Neural progenitor cell (in vitro differentiated cells): ENCODE measurements at places on chromosomes 1 and 21.
A peak's percentile ranks its signal among the peaks of the same experiment; 100 is the strongest.

GRCh38 chr1:48203287-48203900 lies 19.1 kb upstream of the SLC5A9 start:
- DNase-seq, result peak; percentile 47

DNA sequence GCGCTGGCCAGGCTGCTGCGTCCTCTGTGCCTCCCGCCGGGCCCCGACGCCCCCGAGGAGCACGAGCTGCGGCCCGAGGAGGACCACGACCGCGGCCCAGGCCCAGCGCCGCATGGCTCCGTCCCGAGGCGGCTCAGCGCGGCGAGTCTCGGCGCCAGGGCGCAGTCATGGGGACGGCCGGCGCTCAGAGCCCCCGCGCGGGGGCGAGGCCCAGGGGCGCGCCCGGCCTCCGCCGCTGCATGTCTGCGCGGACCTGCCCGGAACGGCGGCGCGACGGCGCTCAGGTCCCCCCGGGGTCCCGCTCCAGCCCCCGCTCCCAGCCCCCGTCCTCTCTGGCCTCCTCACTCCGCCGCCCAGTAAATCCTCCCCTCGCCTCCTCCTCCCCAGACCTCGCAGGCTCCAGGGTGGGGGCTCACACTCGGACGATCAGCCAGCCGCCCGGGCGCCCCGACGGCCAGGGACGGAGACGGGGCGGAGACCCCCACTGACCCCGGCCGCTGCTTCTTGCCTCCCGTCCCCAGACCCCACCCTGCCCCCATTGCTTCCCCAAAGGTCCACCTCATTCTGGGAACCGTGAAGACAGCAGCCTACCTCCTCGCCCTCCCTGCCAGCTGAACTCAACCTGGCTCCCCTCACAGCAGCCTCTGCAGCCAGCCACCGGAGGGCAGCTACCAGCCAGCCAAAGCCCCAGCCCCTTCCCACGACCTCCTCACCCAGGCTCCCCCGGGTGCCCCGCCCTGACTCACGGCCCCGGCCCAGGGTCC lies at the start of gene C1QTNF12:
C1QTNF12 (minus strand) TSS at position 146 of the 764 bp plus-strand sequence; CDS start at position 114, 32 bp downstream.
- peak; percentile 64 for DNase-seq

DNA sequence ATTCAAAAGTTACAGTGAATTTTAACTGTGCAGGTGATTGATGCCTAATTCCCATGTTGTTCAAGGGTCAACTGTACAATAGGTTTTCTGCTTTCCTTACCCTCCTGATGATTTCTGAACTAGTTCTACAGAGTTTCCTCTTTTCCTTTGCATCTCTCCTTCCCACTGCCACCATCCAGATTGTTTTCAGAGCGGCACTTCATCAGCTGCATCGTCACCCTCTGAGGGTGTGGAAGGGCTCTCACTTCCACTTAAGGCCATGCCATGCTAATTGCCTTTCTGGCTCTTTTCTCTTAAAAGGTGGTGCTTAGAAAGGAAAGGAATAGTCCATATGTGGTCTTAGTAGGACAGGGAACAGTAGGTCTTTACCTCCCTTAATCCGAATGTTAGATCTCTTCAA lies 39.1 kb downstream of the DISC1 start:
- no peak for DNase-seq

- no peak for DNase-seq
Observed at GRCh38 chr1:168312718-168313604, 32.3 kb downstream of the TBX19 start.

DNA sequence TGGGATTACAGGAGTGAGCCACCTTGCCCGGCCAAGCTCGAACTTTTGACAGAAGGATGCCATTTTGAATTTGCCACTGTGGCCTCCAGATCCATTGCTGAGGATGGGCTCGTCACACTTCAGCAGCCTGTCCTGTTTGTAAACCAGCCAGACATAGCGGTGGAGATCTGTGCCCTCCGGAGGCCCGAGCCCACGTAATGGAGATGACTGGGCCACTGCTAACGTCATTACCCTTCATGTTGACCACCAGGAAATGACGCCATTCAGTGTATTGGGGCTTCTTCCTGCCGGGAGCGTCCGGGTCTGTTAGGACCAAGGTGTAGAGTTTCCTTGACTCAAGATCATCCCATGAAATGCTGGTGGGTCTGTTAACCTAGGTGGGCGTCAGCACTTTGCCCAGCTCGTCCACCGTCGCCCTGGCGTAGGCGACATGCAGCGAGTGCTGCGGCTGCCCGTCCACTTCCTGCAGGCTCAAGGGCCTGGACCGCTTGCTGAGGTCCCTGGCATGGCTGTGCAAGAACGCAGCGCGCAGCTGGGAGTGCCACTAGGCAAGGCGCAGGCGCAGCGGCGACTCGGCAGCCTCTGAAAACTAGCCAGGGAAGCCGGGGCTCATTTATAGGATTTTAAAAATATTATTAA lies 40.8 kb downstream of the PTPRC start:
- no peak for DNase-seq

- DNase-seq, result no peak
Observed at GRCh38 chr1:94602316-94602715, 60.8 kb upstream of the F3 start.

- peak; percentile 86 for DNase-seq
Observed at GRCh38 chr1:45205011-45205909, 1.1 kb downstream of the ZSWIM5 start.

GRCh38 chr1:37726751-37727585 lies 34.7 kb downstream of the CDCA8 start:
- DNase-seq, result peak; percentile 68

DNA sequence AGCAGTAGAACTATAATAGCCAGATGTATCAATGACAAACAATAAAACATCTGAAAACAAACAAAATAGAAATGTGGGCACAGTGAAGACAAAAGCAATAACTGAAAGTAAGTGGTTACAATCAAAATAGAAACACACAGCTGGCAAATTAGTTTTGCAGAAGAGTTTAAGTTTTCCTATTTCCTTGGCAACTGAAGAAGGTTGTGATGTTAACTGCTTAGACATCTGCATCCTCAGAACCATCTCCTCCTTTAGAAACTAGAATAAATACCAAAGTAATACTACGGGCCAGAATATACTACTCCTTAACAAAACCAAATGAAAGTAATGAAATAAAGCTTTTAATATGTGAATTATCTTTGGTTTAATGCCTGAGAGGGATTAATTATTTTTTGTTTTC lies 605.5 kb downstream of the LTN1 start:
- DNase-seq, result no peak

GRCh38 chr1:22139066-22139594 lies 3.8 kb downstream of the WNT4 start:
- DNase-seq, result no peak

GRCh38 chr1:60731321-60731720 lies 351.0 kb upstream of the NFIA start:
- DNase-seq, result no peak

DNA sequence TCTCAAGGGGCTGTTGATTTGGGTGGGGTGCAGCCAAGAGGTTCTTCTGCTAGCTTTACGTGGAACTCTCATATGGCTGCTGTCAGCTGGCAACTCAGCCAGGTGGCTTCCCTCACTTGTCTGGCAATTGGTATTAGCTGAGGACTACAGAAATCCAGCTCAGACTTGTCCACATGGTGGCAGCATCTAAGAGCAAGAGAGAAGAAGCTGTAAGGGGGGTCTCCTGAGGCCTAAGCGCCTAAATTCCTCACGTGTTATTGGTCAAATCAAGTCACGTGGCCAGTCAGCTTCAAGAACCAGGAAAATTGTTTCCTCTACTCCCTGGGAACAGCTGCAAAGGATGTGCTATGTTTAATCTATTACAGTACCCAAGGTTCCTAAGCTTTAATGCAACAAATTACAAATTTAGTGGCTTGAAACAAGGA lies 4.2 kb upstream of the DYRK3 start:
- peak; percentile 82 for DNase-seq

- no peak for DNase-seq
Observed at GRCh38 chr21:27776925-27777553, 810.2 kb upstream of the ADAMTS5 start.

GRCh38 chr1:242890192-242890741 lies 364.8 kb downstream of the CEP170 start:
- peak; percentile 85 for DNase-seq

- no peak for DNase-seq
Observed at GRCh38 chr1:156160000-156160742, 6.8 kb downstream of the SEMA4A start.

DNA sequence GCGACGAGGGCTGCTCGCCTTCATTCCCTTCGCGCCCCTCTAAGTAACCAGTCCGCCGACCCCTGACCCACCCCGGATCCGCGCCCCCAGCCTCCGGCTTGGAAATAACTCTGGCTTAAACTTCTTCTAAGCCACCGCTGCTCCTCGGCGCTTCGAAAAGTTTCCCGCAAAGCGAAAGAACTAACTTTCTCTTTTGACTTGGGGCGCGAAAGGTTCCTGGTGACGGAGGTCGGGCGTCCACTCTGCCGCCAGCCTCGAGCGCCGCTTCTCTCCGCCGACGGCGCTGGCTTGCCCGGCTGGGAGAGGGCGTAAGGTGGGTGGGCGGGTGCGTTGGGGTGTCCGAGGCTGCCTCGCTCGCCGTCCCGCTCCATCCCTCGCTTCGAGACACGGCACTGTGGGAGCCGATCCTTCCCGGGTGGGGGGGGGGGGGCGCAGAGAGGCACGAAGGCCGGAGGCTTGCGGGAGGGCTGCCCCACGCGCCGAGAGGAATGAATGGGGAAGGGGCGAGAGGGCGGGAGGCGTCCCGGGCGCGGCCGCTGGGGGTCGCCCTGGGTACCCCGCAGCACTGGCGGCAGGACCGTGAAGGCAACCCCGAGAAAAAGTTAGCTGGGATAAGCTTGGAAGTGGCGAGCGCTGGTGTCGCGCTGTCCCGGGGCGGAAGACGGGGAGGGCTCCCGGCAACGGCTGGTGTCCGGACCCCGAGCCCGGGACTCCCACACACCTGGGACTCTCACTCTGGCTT lies 569 bp downstream of the ATF3 start:
- peak; percentile 86 for DNase-seq

DNA sequence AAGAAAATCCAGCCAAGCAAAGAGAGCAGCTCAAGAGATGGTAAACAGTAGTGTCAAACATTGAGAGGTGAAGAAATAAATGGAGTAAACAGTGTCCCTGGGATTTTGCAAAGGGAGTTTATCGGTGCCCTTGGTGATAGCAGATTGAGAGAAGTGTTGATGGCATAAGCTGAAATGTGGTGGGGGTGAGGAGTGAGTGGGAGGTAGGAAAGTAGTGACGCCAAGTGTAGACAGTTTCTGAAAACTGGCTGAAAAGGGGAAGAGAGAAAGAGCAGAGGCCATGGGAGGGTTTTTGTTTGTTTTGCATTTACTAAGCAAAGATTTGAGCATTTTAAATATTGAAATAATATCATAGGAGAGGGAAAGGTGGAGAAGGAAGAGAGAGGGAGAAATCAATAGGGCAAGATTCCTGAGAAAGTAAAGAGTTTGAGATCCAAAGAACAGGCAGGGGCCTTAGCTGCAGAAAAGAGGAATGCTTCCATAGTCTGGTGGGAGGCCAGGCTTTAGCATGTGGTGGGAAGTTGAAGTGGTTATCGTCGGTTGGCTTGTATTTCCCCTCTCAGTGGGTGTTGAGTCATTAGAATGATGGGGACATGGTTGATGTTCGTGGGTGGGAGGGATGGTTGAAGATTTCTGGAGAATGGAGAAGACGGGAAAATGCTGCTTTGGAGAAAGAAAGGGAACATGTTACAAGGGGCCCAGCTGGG lies 26.8 kb upstream of the RASAL2 start:
- no peak for DNase-seq

- DNase-seq, result no peak
Observed at GRCh38 chr1:190747704-190748103, 270.0 kb upstream of the BRINP3 start.

- DNase-seq, result no peak
Observed at GRCh38 chr1:78096976-78097375, 51.2 kb downstream of the GIPC2 start.

GRCh38 chr21:35506352-35506751 lies 457.2 kb upstream of the RUNX1 start:
- no peak for DNase-seq

DNA sequence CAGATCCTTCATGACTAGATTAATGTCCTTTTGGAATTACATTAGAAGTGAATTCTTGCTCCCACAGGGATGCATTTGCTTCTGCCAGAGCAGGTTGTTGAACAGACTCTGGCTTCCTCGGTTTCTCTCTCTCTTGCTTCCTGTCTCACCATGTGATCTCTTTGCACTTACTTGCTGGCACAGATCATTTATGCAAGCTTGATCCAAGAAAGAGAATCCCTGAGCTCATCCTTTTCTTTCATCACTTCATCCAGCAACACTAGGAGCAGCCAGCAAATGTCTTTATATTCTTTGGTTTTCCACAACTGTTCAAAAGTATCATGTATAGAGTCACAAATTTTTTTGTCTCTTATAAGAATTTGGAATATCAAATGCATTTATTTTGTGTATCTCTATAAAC lies 313.5 kb downstream of the ZNF326 start:
- DNase-seq, result no peak

- no peak for DNase-seq
Observed at GRCh38 chr1:117794073-117794472, 135.3 kb downstream of the GDAP2 start.

DNA sequence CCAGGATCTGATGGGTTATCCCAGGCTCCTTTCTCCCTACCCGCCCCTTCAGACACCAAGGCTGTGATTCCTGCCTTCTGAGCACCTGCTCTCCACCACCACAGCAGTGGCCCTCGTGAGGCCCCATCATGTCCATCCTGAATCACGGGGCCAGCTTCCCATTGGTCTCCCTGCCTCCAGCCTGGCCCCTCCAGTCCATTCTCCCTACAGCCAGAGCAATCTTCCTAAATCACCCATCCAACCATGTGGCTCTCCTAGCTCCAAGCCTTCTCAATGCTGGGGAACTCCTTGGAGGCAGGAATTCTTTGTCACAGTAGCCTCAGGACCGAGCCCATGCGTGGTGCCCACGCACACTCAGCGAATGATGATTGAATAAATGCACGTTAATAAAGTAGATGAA lies 8.9 kb upstream of the GLIS1 start:
- DNase-seq, result no peak

- no peak for DNase-seq
Observed at GRCh38 chr1:213003256-213003655, 12.4 kb downstream of the ANGEL2 start.

DNA sequence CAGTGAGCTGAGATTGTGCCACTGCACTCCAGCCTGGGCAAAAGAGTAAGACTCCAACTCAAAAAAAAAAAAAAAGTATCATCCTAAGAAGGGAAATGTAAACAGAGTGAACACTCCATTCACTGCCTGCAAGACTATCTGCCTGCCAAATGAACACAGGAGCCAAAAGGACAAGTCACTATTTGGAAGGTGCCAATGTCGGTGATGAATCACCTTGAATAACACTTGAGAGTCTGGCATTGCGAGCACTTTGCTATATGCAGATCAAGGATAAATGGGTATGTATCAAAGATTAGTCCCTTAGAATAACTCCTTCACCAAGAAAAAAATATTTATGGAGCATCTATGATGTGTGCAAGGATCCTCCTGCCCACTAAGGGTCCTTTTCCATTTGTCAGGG lies 6.6 kb downstream of the UBR4 start:
- no peak for DNase-seq

- no peak for DNase-seq
Observed at GRCh38 chr1:223180731-223181321, 37.8 kb upstream of the TLR5 start.

- peak; percentile 41 for DNase-seq
Observed at GRCh38 chr1:112743174-112744008, 28.3 kb upstream of the PPM1J start.

GRCh38 chr1:184186167-184186566 lies 134.6 kb downstream of the TSEN15 start:
- DNase-seq, result no peak
